ENCODE measurements at places on chromosomes 7 and 10. TPM values are rescaled to one million over a fixed set of nuclear protein-coding genes. Genes with fewer than 3 reads are reported as not detected.

- DNase-seq, result no peak
Observed at GRCh38 chr10:123044391-123044790, 35.6 kb downstream of the ACADSB start.

The CNTNAP2 gene
- 1.1 TPM for total RNA-seq

DNA sequence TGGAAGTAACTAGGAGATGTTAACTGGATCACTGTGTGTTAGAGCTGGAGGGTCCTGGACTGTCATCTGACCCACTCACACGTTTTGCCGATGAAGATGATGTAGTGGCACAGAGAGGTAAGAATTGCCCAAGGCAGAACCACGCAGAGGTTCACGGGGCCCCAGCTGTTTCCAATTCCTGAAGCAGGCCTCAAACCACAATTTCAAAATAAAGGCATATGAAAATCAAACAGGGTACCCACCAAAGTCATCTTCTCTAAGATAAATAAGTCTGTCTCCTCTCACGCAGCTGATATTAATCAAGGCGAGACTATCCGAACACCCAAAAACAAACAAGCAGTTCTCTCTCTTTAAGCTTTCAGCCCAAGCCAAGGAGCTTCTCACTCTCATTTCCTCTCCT lies 113.3 kb upstream of the JCAD start:
- no peak for DNase-seq

The OR2A12 gene
- total RNA-seq, result not detected

DNA sequence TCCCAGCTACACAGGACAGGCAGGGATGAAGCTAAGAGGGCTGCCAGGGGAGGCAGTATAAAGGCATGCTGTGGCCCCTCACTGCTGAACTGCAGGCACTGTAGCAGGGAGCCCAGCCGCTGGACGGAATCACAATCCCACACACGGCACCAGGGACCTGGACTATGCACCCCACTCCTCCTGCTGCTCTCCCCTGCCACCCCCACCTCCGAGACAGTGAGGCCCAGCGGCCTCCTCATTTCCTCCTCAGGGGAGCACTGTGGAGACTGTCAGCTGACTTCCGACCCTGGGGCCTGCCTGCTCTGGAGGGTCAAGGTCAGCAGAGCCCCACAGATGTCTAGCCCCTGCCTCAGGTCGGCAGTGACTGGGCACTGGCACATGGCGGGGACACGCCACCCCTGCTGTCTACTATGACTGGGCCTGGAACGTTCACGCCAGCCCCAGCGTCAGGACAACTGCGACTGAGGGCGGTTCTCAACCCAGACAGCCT lies 92.7 kb downstream of the FAM53B start:
- DNase-seq, result no peak

DNA sequence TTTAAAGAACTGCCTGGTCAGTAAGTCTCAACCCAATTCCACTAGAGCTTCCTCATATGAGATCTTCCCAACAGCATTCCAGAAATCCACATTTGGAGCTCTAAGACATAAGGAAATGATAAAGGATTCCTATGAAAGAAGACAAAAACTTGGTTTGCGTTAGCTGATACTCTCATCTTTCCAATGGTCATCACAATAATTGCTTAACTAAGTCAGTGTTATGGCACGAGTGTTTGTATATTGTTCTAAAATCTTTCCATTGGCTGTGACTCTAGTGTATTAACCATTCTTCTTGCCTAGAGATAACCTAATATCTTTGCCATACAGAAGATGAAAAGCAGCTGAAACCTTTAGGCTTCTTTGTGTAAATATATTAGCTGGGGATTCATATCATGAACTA lies 289.0 kb downstream of the SNX13 start:
- no peak for DNase-seq

DNA sequence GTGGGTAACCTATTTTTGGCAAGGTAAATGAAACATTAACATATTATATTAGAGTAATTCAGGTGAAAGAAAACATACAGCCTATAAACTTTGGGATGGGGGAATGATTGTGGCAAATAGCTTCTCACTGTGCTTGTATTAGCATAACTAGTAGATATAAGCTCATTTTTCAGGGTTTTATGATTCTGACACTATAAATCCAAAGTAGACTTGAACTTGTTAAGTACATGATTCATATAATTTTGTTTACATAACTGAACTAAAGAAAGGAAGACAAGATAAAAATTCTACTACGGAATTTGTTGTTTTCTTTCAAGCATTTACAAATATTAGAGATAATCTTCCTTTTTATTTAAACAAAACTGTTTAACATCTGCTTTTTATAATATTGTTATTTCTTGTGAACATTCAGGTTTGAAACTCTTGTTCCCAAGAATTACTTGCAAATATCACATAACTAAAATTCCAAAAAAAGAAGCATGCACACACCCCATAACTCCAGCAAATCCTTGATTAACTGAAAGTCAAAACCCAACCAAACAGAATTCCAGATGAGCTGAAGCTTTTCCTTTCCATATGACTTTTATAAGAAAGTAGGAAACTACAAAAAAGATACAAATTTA lies 142.3 kb downstream of the JAZF1 start:
- no peak for DNase-seq

- no peak for DNase-seq
Observed at GRCh38 chr7:111982804-111983203, 223.4 kb downstream of the DOCK4 start.

DNA sequence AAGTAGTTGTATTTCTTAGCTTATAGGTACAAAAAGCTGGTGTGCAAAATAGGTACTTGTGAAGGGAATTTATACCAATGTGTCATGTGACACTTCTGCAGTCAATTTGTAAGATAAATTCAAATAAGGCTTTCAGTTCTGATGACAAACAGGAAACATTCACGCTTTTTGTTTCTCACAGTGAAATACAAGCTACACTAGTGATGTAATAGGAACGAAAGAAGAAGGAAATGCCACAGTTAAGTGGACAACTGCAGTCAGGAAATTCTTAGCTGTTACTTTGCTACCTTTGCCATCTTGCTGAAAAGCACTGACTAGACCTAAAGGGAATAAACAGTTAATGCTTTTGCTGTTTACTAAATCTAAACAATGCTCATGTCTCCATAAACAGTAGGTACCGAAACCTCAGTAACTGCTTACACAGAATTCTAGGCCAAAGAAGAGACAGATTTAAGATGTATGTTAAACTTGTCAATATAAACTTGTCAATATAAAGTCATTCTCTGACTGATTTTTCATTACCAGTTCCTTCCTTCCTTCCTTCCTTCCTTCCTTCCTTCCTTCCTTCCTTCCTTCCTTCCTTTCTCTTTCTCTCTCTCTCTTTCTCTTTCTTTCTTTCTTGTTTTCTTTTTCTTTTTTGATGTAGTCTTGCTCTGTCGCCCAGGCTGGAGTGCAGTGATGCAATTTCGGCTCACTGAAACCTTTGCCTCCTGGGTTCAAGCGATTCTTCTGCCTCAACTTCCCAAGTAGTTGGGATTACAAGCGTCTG lies 10.1 kb downstream of the OTUD1 start:
- DNase-seq, result no peak

The GDF10 gene
- total RNA-seq, result 0.63 TPM

GRCh38 chr10:95389176-95389575 lies 98.4 kb upstream of the PDLIM1 start:
- no peak for DNase-seq

DNA sequence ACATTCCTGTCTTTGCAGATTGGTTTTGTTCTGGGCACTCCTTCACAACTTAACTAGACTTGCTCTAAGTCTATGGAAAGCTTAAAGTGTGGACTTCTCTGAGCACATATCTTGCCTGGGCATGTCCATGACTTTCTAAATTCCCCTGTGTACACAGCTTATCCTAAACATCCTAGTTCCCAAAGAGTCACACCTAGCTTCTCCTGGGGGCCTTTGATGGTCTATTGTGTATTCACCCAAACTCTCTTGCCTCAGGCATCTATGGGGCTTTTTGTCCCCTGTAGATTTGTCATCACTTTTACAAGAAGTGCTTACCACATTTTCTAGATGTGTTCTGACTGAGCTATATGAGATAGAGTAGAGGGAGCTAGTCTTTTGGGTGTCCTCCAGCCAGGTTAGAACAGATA lies 12.2 kb upstream of the ZNF488 start:
- no peak for DNase-seq

DNA sequence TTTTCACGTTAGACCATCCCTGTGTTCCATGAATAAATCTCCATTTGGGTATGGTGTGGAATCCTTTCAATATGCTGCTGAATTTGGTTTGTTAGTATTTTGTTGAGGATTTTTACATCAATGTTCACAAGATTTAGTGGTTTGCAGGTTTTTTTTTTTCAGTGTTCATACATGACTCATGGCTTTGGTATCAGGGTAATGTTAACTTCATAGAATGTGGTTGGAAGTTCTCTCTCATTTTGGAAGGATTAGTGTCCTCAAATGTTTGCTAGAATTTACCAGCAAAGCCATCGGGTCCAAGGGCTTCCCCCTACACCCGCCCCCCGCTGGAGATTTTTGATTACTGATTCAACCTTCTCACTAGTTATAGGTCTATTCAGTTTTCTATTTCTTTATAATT lies 398.0 kb downstream of the NXPH1 start:
- no peak for DNase-seq
